Activated CD4-positive, alpha-beta T cell treated with anti-CD3 and anti-CD28 coated beads for 36 hours (primary cell): ENCODE measurements at places on chromosomes 1 and 21. TPM values are rescaled to one million over a fixed set of nuclear protein-coding genes. Genes with fewer than 3 reads are reported as not detected.

ADGRB2 gene
- 1.2 TPM for total RNA-seq

CNST gene
- 24.2 TPM for total RNA-seq

SERPINC1 gene
- total RNA-seq = 0.25 TPM

- H3K27ac ChIP-seq = peak overlapping the region; percentile 6
- peaks cover 93% of the 10 kb centered on the region for H3K4me1 ChIP-seq
- H3K4me3 ChIP-seq = no peak overlapping the region
- no peak for DNase-seq
Measured at GRCh38 chr21:35005077-35005476, 44.0 kb downstream of the RUNX1 start.

ALG14 gene
- 5.3 TPM for total RNA-seq

SAMSN1 gene
- total RNA-seq = 43.5 TPM

CELA3B gene
- not detected for total RNA-seq

GRCh38 chr1:160708118-160708517 is 3.5 kb downstream of the CD48 start:
- peaks cover 34% of the 10 kb centered on the region for H3K36me3 ChIP-seq
- H3K27me3 ChIP-seq = no peaks in the 10 kb centered on the region
- no peak for DNase-seq
- no peak overlapping the region for H3K4me3 ChIP-seq

DNA sequence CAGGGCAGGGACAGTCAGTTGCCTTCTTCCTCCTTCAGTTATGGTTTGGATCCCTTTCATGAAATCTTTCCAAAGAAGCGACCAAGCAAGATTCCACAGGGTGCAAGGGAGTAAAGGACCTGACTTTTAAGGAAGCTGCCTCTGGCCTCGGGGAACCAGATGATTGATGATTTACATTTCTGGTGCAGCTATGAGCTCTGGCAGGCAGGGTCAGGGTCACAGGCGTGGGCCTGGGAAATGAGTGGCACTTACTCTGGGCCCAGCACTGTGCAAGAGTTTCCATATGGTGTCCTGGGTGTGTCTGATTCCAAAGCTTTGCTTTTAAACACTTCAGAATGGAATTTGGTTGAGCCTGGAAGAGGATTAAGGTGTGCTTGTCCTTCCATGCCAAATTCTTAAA is 7.2 kb upstream of the CRABP2 start:
- H3K27me3 ChIP-seq = no peaks in the 10 kb centered on the region
- no peak overlapping the region for H3K4me3 ChIP-seq
- H3K27ac ChIP-seq = no peak overlapping the region
- no peak for DNase-seq

DNA sequence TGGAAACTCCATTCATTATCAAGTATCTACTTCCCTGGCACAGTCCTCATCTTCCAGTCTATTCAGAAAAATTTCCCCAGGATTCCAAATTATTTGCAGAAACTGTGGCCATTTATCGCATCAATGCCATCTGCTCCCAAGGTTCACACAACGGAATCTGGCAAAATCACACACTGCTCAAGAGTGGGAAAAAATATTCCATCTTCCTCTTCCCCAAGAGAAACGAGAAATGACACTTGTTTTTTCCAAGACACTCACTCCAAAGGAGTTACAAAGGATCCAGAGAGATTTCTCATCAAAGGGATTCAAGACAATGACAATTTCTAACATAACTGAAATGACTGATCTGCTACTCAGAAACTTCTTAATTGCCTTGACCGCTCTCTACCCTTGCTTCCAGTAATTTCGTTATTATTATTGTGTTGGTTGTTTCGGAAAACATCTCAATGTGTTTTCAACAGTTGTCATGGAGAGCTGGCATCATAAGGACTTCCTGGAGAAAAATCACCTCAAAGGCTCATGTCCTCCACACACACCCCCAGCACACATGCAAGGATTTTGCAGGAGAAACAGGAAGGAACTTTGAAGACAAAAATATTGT is 128.0 kb downstream of the PSMG1 start:
- H3K4me1 ChIP-seq = no peaks in the 10 kb centered on the region
- no peak overlapping the region for H3K27ac ChIP-seq
- peaks cover 4% of the 10 kb centered on the region for H3K27me3 ChIP-seq
- DNase-seq = no peak
- no peaks in the 10 kb centered on the region for H3K36me3 ChIP-seq

- DNase-seq = no peak
- no peaks in the 10 kb centered on the region for H3K27me3 ChIP-seq
- H3K36me3 ChIP-seq = peaks cover 24% of the 10 kb centered on the region
- H3K4me3 ChIP-seq = peak overlapping the region; percentile 87
Measured at GRCh38 chr1:205751036-205751651, 1.2 kb upstream of the NUCKS1 start.

LRIF1 gene
- total RNA-seq = 15.1 TPM

DNA sequence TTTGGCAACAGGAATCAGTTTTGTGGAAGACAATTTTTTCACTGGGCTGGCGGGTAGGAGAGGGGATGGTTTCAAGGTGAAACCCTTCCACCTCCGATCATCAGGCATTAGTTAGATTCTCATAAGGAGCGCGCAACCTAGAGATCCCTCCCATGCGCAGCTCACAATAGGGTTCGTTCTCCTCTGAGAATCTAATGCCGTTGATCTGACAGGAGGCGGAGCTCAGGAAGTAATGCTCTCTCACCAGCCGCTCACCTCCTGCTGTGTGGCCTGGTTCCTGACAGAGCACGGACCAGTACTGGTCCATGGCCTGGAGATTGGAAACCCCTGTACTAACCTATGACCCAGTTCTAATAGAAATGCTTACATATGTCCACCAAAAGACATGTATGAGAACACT is 96.6 kb upstream of the KIAA1614 start:
- H3K4me3 ChIP-seq = no peak overlapping the region
- peaks cover 28% of the 10 kb centered on the region for H3K36me3 ChIP-seq
- H3K27ac ChIP-seq = no peak overlapping the region
- peaks cover 7% of the 10 kb centered on the region for H3K4me1 ChIP-seq
- H3K27me3 ChIP-seq = no peaks in the 10 kb centered on the region

NUAK2 gene
- 2.7 TPM for total RNA-seq

GRCh38 chr1:86861424-86861823 is 52.5 kb downstream of the SELENOF start:
- H3K36me3 ChIP-seq = peaks cover 6% of the 10 kb centered on the region
- DNase-seq = no peak
- peaks cover 6% of the 10 kb centered on the region for H3K4me1 ChIP-seq
- H3K27ac ChIP-seq = no peak overlapping the region
- no peak overlapping the region for H3K4me3 ChIP-seq

GRCh38 chr1:234607109-234608024 is 2.6 kb downstream of the IRF2BP2 start:
- peaks cover 51% of the 10 kb centered on the region for H3K36me3 ChIP-seq
- peak; percentile 53 for DNase-seq
- H3K4me3 ChIP-seq = peak overlapping the region; percentile 97
- no peaks in the 10 kb centered on the region for H3K27me3 ChIP-seq
- peak overlapping the region; percentile 98 for H3K27ac ChIP-seq
- H3K4me1 ChIP-seq = peaks cover 29% of the 10 kb centered on the region

DNA sequence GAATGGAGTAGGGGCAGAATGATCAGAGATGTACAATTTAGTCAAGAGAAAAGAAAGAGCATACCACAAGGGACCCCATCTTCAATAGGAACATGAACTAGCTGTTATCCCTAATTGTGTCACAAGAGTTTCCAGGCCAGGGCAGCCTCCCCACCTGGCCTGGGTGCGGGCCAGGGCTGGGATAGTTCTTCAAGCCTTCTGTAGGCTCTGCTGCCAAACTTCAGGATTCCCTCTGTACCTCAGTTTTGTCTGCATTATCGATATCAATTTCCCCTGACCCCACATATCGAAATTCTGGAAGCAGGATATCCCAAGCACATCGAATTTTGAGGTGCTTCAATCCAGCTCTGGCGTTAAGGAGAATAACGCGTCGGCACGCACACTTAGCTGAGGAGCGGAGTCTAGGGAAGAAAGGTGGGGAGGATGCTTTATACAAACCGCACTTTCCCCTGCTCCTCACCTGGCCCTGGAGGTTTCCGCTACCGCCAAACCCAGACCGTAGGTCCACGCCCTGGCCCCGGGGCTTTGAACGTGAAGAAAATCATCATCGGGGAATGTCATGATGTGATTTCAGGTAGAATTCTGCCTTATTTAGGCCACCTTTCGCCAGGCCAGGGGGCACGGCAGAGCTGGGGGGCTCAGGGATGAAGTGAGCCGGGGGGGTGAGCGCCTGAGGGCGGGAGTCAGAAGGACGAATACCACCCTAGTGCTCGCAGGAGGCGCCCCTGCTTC is 7.4 kb downstream of the HLX start:
- DNase-seq = no peak
- H3K4me3 ChIP-seq = no peak overlapping the region
- H3K27me3 ChIP-seq = peaks cover 68% of the 10 kb centered on the region
- no peaks in the 10 kb centered on the region for H3K4me1 ChIP-seq
- no peak overlapping the region for H3K27ac ChIP-seq
- no peaks in the 10 kb centered on the region for H3K36me3 ChIP-seq

OR2L8 gene
- not detected for total RNA-seq

DNA sequence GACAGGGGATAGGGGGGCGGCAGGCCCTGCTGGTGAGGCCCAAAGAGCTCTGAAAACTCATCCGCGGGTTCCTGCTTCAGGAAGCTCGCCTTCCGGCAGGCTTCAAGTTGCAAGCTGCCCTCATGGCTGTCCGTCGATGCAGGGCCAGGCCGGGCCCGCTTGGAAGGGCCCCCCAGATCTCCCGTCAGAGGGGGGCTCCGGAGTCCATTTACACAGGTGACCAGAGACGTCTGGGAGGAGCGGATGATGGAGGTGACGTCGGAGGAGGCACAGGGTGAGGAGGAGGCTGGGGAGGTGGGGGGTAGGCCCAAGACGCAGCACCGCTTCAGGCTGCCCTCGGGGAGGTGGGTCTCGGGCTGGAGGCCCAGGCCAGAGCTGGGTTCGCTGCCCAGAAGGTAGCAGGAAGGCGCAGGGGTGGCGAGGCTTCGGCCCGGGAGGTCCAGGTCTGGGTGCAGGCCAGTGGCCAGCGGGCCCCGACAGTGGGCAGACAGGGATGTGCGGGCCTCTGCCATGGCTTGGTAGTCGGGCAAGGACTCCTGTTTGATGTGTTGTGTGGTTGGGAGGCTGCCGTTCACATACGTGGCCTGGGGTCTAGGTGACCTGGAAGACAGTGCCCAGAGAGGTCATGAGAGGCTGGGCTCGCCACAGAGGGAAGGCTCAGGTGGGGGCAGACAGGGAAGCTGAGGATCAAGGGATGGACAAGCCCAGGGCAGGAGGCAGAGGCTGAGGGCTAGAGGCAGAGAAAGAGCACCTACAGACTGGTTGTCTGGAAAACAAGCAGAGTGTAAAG is 135.4 kb downstream of the DMRTB1 start:
- H3K4me1 ChIP-seq = no peaks in the 10 kb centered on the region
- no peak overlapping the region for H3K27ac ChIP-seq
- no peaks in the 10 kb centered on the region for H3K27me3 ChIP-seq
- no peak overlapping the region for H3K4me3 ChIP-seq

ZBTB8A gene
- total RNA-seq = 0.35 TPM

TCEA3 gene
- total RNA-seq = 5.5 TPM
